ENCODE measurements at places on chromosomes 11 and 22.

DNA sequence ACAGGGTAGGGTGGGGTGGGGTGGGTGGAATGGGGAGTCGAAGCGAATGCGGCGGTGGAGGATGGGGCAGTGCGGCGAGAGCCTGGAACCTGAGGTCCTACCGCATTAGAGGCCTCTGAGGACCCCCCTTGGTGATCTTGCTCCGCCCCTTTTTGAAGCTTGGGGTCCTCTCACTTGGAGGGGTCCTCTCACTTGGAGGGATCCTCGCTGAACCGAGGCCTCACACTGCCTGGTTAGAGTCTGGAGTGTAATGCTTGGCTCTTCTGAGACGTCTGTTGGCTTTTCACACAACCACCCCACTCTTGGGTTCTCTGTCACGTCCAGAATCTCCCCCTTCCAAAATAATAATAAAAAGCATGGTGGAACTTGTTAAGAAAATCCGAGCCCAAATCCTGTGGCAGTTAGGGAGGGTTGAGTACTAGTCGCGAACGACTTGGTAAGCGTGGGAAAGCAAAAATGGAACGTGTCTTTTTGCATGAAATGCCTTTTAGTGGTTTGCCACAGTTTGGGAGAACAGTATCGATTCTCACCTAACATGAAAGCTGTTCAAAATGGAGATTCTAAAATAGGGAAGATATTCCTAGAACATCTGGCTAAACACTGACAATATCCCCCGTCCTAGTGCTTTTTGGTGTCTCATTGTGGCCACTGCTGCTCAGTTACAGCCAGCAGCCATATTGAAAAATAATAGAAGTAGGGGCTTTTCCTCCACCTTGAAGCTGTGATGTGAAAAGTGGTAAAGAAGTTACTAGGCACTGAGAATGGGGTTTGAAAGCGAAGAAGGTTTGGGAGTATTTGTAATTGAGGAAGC, 822 bp downstream of the RBX1 start:
- DNase-seq = no peak

- DNase-seq = no peak
These were observed 1.5 kb downstream of the TRIM6 start for GRCh38 chr11:5597953-5598352.

DNA sequence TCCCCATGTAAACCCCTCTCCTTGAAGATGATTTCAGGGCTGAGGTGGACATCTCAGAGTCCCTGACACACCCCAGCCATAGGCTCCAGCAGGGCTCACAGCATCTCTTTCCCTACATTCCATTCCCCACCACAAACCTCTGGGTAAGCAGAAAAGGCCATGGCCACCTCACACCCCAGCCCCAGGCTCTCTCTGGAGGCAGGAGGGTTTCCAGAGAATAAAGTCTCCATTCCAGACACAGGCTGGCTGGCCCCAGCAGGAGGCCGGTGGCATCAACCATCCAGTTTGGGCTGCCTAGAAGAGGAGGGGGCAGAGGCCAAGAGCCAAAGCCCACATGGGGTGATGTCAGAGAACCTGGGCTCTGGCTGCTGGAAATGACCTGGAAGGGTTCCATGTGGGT, 61.4 kb downstream of the TP53I11 start:
- DNase-seq = no peak

- DNase-seq = no peak
These were observed 16.8 kb downstream of the RCN1 start for GRCh38 chr11:32107647-32108046.

DNA sequence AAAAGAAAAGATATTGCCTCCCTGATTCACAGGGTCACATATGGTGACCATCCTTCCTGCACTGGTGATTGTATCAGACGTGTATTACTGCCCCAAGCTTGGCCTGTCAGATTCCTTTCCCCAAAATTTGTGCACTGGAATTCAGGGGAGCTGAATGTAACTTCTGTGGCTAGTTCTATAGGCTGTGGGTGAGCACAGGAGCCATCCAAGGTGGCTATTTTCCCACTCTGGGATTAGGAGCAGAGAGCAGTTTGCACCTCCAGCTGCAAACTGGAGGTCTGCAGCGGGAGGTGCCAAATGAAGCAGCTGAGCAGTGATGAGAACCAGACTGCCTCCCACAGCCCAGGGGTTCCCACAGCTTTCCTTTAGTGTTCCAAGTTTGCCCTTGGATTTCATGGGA, 124.2 kb upstream of the PITPNB start:
- DNase-seq = no peak

DNA sequence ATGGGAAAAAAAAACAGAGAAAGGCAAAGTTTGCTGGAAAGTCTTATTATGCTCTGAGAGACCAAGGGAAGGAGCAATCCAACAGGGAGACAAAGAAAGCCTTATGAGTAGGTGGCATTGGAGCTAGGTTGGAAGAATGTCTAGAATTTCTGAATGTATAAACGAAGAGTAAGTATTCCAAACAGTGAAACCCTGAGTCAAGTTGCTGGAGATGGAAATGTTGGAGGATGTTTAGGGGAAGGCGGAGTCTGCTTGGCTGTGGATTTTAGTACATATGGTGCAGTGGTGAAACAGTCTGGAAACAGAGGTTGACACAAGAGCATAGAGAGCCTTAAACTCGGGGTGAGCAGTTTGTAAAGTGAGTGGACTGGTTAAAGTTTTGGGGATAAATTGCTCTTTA, 314.8 kb upstream of the CADM1 start:
- DNase-seq = no peak

GRCh38 chr22:33650244-33650643, 270.0 kb downstream of the LARGE1 start:
- DNase-seq = no peak

- no peak for DNase-seq
These were observed 53.0 kb downstream of the BRD1 start for GRCh38 chr22:49774499-49775151.

- no peak for DNase-seq
These were observed 57.8 kb upstream of the ALDH3B2 start for GRCh38 chr11:67732045-67732787.

DNA sequence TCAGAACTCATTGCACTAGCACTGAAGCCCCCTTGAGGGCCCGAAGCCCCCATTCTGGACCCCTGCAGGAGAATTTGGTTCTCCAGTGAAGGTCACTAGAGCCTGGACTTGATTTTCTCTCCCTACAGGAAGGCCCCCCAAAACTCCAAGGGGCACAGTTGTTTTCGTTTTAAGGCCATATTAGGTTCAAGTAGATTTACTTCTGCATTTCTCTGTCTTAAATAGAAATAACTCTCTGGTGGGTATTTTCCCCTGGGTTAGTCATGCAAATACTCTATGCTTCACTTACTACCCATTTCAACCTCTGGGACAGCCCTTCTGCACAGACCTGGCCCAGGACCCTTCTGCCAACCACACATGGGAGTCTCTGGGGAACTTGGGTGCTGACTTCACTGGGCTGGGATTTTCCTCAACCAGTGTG, 41.6 kb downstream of the WEE1 start:
- DNase-seq = no peak

DNA sequence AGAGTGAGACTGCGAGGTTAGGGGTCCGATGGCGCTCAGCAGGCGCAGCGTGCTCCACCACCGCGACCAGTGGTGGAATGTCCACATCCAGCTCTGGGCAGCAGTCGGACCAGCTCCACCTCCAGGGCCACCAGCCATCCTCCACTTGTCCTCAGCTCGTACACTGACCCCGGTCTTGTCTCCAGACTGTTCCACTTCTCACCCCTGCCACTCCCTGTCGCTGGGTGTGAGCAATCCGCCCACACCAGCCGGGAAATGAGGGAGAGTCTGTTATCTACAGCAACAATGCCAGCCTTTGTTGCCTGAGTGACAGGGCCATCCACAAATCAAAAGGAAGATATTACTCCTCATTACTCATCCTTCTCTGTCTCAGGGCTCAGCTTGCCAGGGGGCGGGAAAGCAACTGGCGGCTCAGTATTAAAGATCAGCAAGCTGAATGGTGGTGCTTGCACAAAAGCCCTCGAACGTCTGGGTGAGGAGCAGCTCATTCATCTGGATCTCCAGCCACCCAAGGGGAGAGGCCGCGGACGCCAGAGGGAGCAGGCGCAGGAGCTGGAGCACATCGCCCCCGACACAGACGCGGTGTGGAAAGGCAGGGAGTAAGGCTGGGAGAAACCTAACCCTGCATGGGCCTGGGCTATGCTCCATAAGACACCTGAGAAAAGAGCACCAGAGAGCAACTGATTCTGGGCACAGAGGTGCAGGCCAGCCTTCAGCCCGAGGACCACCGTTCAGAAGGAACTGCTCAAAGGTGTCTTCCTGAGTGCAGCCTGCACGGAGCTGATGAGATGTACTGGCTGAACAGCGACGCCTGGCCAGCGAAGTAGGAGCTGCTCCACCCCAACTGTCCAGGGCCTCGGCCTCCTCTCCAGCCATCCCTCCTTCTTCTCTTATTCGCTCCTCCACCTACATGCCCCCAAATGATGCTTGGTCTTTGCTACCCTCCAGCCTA, 21.9 kb downstream of the IGSF9B start:
- DNase-seq = no peak

- DNase-seq = no peak
These were observed 623.0 kb upstream of the CHORDC1 start for GRCh38 chr11:90845799-90846198.

- DNase-seq = no peak
These were observed 298.0 kb upstream of the ZC3H12C start for GRCh38 chr11:109795234-109795633.

GRCh38 chr11:36069576-36070212, 125.8 kb downstream of the LDLRAD3 start:
- no peak for DNase-seq

DNA sequence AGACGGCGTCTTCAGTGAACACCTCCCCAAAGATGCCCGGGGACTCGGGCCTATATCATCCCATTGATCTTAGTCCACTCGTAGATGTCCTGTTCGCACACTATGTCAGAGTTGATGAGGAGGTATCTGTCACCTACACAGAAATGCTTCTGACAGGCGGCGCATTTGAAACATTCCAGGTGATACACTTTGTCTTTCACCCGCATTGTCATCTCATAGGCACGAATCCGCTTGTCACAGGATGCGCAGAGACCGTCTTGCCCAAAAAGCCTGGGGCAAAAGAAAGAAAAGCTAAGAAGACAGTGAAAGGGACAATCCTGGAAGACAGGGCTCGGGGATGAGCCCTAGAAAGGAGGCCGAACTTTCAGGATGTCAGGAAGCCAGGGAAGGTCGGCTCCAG, 32.6 kb downstream of the LMO2 start:
- no peak for DNase-seq

DNA sequence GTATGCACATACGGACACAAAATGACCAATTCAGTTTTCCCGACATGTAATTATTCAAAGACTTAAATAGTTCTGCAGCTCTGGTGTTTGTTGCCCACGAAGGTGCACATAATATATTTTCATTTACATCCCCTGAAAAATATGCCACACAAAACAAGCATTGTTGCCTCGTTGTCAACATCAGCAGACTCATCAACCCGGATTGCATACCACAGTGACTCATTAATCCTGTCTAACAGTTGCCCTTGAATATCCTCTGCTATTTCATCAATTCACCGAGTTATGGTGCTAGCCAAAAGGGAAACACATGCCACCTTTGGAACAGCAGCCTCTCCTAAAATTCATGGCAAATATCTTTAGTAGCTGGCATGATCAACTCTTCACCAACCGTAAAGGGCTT, 582.2 kb downstream of the LRRC4C start:
- no peak for DNase-seq

DNA sequence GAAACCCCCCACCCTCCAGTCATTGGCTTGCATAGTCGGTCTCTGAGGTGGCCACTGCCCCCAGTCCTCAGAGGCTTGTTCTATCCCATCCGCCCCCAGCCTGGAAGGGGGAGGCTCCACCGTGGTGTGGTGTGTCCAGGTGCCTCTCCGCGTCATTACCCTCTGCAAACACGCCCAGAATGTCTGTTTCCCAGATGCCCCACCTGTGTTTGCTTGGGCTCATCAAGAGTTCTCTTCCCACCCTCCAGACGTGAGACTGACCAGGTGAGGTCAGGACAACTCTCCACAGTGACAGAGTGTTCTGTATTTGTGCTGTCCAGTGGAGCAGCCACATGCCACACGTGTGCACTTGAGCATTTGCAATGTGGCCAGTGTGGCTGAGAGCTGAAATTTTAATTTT, 24.9 kb downstream of the LRRC10B start:
- peak; percentile 18 for DNase-seq

GRCh38 chr22:29146771-29147170, 58.9 kb upstream of the EMID1 start:
- DNase-seq = no peak

DNA sequence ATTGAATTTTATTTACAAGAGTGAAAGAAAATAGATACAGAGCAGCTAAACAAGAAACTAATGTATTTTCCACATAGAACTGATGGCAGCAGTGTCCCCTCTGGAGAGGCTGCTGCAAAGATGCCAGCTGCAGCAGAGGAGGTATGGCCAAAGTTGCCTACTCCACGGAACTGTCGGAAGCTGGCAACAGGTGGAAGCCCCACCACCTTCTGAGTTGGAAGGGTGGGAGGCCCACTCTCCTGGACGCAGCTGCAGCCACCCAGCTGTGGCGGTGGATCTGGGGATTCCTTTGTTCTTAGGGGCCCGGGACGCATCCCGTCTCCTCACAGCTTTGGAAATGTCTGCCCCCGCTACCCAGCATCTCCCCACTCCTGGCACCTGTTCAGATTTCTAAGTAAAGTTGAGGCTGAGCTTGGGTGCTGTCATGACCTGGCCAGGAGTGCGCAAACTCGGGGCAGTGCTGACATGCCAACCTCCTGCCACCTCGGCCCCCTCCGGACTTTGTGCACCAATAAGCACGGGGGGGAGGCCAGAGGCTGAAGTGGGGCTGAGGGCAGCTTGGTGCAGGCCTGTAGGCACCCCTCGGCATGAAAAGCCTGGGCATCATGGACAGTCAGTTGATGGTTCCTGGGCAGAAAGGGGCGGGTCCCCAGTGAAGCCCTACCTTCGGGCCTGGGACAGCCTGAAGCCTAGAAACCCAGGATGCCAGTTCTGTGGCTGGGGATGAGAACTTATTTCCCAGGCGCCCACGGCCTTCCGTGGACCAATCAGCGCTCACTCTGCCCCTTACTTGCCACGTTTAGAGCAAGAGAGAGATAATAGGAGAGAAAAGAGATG, 1071.4 kb downstream of the JRKL start:
- DNase-seq = no peak

GRCh38 chr11:132631989-132632388, 900.3 kb downstream of the OPCML start:
- DNase-seq = no peak

DNA sequence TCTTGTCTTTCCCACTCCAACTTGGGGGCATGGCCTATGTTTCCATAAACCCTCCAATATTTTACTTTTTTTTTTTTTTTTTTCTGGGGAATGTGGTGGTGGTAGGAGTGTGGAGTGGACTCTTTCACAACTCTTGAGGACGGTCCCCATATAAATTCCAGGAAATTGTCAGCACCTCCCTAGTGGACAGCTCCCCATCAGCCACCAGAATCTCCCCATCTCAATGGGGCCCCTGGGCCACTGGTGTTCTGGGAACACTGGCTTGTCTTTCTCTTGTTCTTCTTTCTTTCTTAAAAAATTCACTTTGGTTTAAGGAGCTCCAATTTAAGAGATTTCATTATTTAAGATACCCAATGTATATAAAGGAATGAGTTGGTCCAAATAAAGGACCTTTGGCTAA, 74.1 kb downstream of the ADM start:
- no peak for DNase-seq

- no peak for DNase-seq
These were observed 19.3 kb upstream of the CSRP3 start for GRCh38 chr11:19220903-19221724.

GRCh38 chr22:30047364-30047738, 32.9 kb upstream of the HORMAD2 start:
- no peak for DNase-seq

Measured in NCI-H1417 treated with DMSO at 0.1 percent for 48 hours (cell line).